ENCODE measurements at places on chromosomes 4 and X.
A peak's percentile ranks its signal among the peaks of the same experiment; 100 is the strongest.

DNA sequence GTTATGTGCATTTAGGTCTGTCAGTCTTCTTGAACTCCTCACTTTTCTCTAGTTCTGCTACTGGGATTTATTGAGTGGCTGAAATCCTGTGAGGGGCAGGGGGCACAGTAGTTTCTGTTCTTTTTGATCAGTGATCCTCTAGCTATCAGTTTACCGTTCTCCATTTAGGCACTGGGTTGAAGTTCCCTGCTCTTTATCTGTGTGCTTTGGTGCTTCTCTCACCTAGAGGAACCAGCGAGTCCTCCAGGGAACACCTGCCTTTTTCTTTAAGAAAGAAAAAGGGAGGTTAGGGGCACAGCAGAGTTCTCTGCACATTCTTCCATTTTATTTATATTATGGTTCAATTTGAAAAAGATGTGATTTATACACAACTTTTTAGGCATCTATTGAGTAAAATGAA lies 503.0 kb upstream of the AGA start:
- no peak for DNase-seq

DNA sequence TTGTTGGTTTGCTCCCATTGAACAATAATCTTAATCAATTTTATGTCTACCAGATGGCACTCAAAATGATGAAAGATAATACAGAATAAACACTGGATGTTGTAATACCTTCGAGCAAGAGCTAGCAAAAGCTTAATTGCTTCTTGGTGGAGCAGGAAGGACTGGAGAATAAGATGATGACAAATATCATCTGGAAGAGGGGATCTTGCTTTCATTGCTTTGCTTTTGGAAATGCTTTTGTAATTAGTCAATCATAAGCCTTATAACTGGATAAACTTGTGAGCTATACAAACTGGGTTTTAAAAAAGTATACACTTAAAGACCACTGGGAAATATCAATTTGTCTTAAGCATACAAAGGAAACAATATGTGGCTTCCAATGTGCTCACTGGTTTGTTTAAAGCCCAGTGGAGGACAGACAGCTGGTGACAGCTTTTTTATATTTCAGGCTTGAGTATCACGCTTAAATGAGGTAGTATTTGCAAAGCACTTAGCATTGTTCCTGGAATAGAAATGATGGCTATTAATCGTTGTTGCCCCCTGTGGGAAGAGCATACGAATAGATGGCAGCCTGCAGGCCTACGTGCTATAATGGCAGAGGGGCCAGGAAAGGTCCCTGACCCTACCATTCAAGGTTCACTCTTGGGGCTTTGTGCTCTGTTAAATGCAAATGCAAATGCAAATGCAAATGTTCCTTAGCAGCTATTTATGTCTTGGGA lies 61.2 kb downstream of the TMEM150C start:
- no peak for DNase-seq

DNA sequence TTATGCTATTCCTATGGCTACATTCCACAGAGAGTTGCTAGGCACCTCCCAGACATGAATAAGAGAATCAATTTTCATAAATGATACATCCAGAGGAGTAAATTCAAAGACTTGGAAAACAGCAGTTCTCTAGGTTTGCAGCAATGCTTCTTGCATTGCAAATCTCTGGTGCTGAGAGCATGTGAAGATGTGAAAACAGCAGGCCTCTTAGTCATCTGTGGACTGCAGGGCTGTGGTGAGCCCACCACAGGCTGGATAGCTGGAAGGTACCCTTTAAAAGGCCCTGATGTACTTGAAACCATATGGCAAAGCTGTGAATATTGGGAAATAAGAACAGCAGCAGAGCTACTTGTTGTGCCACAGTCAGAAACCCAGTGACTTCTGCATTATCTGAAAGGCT lies 2135.9 kb downstream of the ARAP2 start:
- DNase-seq = no peak

- DNase-seq = no peak
Measured at GRCh38 chr4:21102667-21103066, 402.4 kb downstream of the PACRGL start.

DNA sequence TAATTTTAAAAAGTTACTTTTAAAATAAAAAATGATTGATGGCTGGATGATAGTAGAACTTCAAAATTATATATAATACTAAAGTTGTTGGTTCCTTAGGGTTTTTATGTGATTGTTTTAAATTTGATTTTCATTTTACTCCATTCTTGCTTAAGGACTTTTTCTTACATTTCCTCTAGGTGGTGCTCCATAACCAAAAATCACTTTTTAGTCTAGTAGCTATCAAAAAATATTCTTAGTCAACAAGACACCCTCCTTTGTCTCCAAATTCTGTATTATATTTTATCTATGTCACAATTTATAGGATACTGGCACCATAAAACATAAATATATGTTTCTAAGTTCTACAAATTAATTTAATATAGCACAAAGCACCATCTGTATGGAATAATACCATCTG lies 67.2 kb upstream of the BRWD3 start:
- no peak for DNase-seq

- DNase-seq = no peak
Measured at GRCh38 chr4:128930051-128930450, 120.6 kb downstream of the JADE1 start.

- DNase-seq = no peak
Measured at GRCh38 chrX:96835660-96836289, 47.9 kb upstream of the RPA4 start.

GRCh38 chr4:44425614-44426208 lies 22.9 kb downstream of the KCTD8 start:
- DNase-seq = no peak

GRCh38 chrX:20498851-20499635 lies 232.3 kb upstream of the RPS6KA3 start:
- no peak for DNase-seq

- DNase-seq = peak; percentile 25
Measured at GRCh38 chrX:74536832-74537371, 77.5 kb downstream of the RLIM start.

DNA sequence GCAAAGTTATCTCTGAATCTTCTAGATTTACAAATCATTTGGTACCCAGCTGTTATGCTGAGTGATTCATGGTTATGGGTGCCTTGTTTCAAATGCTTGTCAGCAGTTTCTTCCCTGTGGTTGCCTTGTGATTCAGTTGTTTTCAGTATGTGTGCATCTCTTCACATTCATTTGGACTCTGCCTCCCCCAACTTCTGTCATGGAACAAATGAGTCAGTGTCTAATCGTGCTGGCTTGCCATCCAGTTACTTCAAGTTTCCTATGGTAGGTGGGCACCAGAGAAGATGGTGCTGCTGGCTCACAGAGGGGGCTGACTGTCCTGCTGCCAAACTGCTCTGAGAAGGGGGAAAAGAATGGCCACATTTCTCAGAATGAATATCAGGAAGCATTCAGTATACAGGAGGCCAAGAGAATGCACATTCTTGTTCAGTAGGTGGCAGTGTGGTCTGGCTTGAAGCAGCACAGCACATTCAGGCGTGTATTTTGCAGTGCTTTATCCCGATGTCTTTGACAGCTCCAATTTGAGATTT lies 260.9 kb downstream of the GLUD2 start:
- DNase-seq = no peak

GRCh38 chrX:1592470-1593142 lies 1.2 kb downstream of the AKAP17A start:
- DNase-seq = no peak

GRCh38 chr4:109969087-109969486 lies 56.4 kb downstream of the EGF start:
- DNase-seq = no peak

DNA sequence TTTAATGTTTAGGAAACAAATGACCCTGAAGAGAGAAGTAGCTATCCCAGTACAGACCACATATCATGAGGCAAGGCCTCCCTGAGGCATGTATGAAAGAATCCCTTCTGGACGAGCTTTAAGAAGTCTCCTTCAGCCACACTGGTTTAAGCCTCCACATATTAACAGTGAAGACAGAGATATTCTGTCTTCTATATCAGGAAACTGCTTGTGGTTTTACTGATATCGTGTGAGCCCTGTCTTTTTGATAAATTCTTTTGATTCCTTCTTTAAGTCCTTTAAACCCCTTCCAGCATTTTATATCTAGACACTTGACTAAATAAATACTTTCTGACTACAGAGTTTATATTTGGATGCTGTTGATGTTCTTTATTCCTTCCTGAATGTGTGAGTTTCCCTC lies 45.9 kb upstream of the GPC4 start:
- DNase-seq = no peak

DNA sequence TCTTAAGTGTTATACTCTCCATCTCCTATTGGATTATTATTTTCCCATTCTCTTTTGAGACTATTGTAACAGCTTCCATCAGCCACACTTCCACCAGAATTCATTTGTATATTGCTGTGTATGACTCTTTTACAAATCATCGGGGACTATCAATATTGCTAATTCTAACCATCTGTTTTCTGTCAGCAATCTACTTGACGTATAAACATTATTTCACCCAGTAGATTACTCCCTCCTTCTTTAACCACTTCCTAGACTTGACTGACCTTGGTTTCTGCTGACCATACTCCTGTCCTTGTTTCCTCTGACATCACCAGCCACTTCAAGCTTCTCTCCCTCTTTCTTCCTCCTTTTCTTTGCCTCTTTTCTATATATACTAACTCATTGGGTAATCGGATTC lies 402.9 kb downstream of the PCDH18 start:
- no peak for DNase-seq

- no peak for DNase-seq
Measured at GRCh38 chrX:13938051-13938828, 91.5 kb downstream of the GEMIN8 start.

DNA sequence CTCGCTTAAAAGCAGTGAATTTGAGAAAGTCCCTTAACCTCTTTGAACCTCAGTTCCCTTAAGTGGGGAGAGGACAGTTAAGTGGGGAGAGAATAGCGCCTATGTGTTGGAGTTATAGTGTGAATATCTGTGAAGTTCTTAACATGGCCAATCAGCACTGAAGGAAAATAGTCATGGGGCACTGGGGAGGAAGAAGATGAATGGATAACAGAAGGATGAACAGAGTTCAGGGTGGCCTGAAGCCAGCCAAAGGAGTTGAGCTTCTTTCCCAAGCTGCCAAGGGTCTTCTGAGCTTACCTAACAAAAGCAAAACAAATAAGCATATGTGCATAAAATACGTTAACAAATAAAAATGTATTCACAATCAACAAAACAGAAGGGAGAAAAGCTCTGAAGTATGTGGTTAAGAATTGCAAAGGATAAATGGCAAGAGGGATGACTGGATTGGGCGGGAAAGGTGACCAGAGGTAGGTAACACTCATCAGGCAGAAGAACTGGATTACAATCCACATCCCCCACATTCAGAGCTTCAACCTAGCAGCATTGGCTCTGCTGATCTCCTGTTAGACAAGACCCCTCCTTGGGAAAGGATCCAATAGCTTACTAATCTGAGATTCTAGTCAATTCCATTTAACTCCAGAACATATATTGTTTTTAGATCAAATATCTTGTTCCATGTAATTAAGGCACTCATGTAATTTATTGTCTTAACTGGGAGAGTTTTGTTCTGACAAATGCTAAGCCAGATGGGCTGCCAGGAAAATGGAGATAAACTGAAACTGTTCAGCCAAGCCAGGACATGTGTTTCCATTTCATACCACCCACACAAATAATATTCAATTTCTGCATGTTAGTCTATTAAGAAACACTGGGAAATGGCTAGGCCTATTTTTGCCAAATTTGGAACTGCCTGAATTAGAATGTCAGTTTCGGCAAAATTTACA lies 221.2 kb downstream of the LDB2 start:
- DNase-seq = no peak

DNA sequence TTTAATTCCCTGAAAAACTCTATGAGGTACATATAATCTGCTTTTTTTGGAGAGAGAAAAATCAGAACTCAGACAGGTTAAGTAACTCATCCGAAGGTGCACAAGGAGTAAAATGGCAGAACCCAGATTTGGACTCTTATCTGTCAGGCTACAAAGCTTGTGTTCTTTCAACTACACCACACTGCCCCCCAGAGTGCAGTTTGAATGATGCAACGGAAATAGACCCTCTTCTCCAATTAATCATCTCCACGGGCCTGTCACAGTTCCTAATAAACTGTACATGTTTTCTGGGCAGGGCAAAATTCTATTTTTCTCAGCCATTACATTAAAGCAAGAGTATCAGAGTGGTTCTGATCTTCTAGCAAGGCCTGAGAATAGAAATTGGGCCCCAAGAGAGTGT lies 35.3 kb upstream of the DCX start:
- DNase-seq = no peak

DNA sequence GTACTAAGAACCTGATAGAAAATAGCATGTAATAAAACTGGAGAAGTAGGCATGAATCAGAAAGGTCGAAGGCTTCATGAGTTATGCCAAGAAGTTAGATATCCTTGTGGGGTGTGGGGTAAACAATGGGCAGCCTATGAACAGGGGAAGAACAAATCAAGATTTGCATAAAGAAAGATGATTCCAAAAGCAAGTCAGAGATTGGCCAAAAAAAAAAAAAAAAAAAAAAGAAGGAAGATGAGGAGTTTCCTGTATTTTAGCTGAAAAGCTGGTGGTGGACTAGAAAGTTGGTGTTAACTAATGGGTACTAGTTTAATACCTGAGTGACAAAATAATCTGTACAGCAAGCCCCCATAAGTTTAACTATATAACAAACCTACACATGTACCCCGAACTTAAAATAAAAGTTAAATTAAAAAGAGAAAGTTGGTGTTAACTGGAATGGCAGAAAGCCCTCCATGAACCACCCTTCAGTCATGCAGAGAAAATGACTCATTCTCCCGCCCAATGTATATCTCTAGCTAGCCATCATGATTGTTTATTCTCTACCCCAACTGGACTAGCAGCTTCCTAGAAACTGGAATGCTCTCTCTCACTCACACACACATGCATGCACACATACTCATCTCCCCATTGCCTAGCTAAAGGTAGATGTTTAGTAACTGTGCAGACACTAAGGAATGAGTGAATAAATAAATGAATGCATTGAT lies 41.7 kb downstream of the ATP11C start:
- no peak for DNase-seq

GRCh38 chr4:54677416-54677815 lies 19.7 kb downstream of the KIT start:
- no peak for DNase-seq

- no peak for DNase-seq
Measured at GRCh38 chr4:84498935-84499623, at the start of gene NKX6-1. Gene NKX6-1, minus strand, starts transcription at chr4:84499292. Its CDS starts 1,064 bp downstream, at chr4:84498228.

- no peak for DNase-seq
Measured at GRCh38 chr4:43550981-43551627, 658.6 kb downstream of the GRXCR1 start.

DNA sequence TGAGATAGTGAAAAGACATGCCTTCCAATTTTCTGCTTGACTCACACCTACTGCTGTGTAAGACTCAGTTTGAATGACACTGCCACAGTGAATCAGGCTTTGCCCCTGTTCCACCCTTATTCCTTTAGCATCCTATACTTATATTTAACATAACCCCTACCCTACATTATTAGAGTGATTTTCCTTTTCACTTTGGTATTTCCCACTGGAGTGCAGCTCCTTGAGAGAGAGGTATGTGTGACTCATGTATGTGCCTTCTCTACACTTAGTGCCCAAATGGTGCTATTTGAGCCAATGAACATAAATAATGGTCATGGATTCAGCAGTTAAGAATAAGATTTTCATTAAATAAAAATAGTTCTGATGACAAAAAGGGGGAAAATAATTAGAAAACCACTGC lies 69.5 kb downstream of the RRAGB start:
- no peak for DNase-seq
